ENCODE measurements at places on chromosomes 12 and 14.
A peak's percentile ranks its signal among the peaks of the same experiment; 100 is the strongest.

DNA sequence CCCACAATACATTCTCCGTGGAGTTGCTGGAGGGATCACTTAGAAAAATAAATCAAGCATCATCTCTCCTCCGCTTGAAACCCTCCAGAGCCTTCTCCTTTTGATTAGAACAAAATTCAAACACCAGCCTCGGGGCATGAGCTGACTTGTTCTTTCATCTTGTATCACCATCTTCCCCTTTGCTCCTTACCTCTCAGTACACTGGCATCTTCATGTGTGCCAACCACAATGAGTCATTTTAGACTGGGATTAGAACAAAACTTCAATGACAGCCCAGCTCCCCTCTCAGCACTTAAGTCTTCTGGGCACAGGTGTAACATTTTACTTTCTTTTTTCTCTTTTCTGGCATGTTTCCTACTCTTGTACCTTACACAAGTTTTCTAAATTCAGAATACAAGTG lies 1159.2 kb upstream of the TMEM132C start:
- no peak for DNase-seq

- DNase-seq: no peak
Observed at GRCh38 chr12:996881-997280, 5.9 kb downstream of the ERC1 start.

- peak; percentile 49 for DNase-seq
Observed at GRCh38 chr14:92651106-92651757, 97.2 kb downstream of the LGMN start.

DNA sequence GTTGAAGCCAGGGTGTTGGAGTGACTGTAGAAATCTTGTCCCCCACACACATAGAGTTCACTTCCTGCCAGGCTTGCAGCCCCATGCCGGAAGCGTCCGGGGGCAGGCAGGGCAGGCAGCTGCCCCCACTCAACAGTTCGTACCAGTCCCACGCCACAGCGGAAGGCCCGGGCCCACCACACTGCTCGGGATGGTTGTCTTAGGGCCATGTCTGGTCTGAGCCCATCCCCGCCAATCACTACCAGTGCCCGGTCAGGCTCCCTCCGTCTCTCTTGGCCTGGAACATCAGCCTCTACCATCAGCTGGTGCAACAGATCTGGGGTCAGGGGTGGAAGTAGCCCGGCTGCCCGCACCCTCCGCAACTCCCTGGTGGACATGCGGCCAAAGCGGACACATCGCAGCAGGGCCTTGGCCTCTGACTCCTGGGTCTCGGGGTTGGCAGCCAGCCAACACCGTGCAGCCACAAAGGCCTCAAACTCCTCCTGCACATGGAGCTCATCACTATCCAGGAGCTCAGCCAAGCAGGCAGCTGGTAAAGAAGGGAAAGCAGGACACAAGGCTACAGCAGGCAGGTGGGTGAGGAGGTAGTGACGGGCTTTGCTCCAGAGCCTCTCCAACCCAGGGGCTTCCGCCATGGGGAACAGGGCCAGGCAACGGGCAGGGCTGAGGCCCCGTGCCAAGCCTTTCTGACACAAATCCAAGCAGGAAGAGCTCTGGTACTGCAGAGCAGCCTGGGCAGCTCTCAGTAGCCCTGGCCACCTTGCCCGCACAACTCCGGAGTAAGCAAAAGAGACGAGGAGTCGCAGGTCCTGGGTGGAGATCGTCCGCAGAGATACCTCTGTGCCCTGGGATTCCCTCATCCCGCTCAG lies 5.9 kb downstream of the KLHL33 start:
- DNase-seq: peak; percentile 31

DNA sequence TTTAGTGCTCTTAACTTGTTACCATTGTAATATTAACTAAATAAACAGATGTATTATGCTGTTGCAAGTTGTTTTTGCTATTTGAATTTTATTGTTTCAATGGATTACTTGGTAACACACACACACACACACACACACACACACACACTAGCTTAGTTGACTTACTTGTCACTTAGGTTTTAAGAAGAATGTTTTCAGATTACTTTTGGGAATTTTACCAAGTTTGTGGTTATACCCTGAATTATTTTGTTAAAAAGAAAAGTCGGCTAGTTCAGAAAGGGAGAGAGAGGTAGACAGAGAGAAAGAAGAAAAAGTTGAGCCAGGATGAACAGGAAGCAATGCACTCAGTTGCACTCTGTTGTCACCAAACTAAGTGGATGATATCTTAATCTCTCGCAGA lies 5.3 kb downstream of the SSTR1 start:
- no peak for DNase-seq

GRCh38 chr12:111268738-111269572 lies 99.9 kb downstream of the PHETA1 start:
- no peak for DNase-seq

GRCh38 chr12:13002301-13003097 lies 2.4 kb upstream of the HEBP1 start:
- DNase-seq: no peak

DNA sequence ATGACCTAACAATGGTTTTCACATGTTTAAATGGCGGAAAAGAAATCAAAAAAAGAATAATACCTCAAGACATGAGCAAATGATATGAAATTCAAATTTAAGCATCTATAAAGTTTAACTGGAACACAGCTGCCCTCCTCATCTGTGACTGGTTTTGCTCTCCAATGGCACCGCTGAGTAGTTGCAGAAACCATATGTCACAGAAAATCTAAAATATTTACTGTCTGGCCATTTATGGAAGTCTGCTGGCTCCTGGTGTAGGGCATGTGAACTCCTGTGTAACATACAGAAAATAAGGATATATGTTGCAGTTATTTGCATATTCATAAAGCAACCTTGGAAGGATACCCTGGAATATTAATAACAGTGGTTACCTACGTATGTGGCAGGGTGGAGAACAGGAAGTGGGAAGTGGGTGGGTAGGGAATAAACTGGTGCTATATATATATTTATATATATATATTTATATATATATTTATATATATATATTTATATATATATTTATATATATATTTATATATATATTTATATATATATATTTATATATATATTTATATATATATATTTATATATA lies 48.4 kb downstream of the LTBP2 start:
- no peak for DNase-seq

GRCh38 chr14:92950193-92950540 lies 27.2 kb downstream of the CHGA start:
- DNase-seq: no peak

GRCh38 chr12:11856971-11857370 lies 207.5 kb downstream of the ETV6 start:
- DNase-seq: no peak

GRCh38 chr12:119781804-119782203 lies 95.3 kb downstream of the CIT start:
- no peak for DNase-seq

DNA sequence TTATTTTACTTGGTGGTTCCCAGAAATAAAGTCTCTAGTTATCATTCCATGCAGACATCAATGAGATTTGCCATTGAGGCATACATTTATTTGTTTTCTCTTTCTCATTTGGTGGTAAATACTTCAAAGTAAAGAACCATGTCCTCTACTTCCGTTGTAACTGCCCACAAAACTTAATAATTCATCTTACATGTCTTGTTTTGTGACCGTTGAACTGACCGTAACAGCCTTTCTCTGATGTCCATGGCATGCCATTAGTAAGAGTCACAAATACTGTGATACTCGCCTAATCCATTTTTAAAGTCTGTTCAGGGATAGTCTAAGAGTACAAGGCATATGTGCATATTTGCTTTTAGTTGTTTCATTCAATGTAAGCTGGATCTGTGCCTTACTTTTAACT lies 145.3 kb downstream of the ETV6 start:
- DNase-seq: no peak

DNA sequence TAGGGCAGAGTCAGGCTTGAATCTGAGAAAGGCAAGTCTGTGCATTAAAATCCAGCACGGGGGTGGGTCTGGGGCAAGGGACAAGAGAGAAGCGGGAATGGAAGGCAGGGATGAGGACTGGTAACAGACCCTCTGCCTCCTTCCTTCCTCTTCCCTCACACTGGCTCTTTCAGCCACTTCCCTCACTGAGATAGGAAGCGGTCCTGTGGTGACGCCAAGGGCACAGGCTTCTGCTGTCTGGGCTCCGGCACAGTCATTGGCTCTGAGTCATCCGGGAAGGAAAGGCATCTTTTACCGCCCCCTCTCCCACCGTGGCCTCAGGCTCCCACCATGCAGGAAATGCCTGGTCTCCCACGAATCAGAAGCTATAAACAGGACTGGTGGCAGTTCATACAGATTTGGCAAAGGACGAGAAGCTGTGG lies 70.2 kb downstream of the ETV6 start:
- peak; percentile 47 for DNase-seq

DNA sequence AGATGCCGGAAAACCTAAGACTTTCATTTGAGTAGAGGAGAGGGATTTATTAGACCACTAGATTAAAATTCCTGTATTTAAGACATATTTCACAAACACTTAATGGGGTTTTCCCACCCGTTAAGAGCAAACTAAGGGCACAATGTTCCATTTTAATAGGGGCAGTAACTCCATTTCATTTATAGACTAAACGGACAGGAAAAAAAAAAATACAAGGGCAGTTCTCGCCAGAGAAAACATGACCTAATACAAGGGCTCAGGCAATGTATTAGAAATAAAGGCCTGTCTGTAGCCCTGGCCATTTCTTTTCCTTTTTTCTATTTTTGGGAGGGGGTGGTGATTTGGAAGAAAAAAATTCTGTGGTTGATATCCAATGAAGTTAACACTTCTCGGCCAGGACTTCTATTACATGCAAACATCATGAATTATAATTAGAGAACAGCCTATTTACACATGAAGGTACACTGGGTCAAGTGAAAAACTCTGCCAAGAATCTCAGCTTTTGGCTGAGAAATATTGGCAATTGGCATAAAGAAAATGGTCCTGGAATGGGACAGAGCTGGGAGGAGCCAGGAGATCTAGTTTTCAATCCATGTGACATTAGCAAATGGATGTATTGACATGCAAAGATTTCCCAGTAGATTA lies 641.1 kb upstream of the TBX3 start:
- peak; percentile 31 for DNase-seq

DNA sequence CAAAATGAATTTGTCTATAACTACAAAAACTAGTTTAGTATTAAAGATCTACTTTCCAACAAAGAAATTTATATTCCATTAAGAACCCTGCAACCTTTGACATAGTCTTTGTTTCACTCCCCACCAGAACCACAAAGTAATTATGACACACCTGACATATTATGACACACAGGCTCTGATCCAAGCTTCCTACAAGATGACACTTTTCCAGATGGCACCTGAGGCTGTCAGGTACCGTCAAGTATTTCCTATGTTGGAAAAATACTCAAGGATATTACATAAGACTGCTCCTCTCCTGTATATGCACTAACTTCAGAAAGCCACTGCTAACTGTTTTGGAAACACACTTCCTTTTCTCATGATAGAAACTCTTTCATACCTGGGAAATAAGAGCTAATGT lies 38.9 kb downstream of the STXBP6 start:
- DNase-seq: no peak

GRCh38 chr12:51345681-51346080 lies 798 bp downstream of the CELA1 start:
- no peak for DNase-seq

DNA sequence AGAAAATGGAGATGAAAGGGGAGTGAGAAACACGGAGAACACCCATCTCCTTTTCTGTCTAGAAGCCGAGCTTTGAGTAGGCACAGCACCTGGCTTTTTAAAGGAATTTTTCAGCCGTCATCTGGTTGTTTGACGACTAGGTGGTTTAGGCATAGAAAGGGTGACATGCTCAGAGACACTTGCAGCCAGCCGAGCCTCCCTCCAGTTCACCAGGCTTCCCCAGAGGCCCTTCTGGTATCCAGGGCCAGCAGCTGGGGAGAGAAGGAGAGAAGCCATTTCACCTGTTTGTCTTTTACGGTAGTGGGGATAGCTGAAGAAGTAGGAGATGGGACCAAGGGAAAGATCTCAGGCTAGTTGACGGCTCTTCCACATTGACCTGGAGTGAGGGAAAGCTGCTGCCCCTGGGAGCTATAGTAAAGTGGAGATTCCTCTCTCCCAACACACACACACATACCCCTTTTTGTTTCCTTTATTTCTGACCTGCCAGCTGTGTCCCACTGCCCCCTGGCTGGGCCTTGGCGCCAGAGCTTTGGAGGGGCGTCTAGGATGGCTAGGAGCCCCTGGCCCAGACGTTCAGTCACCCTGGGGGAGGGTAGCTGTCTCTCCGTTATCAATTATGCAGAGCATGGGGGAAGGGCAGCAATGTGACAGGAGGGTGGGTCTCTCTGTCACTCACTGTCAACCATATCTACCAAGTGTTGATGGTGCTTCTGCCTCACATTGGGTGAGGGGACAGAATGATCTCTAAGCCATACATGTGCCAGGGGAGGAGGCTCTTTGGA lies 5.5 kb downstream of the MAP3K12 start:
- no peak for DNase-seq

DNA sequence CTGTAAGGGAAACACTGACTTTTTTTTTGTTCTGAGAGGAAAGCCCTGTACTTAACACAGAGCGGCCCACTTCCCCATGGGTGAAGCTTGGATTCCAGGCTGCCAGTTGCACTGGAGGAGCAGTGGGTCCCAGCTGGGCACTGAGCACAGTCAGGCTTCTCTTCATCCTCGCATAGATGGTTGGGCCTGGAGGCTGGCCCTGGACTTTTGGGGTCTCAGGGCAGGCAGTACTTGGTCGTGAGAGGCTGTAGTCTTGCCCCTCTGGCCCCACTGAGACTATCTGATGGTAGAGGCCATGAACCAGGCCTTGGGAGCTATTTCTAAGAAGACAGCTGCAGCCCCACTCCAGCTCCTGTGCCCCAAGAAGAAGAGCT lies 6.2 kb upstream of the LHX5 start:
- DNase-seq: no peak

DNA sequence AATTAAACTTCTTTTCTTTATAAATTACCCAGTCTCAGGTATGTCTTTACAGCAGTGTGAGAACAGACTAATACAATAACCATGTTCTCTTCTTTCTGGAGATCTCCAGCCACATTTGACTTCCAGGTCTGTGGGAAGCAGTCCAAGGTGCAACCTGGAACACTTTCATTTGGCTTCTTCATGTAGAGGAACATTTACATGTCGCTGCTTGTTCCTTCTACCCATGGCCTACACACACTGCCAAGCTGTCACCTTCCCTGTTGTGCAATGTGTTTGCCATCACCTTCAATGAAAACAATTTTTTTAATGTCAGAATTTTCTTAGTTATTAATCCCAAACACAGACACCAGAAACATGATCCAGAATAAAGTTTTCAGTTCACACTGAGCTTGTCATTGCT lies 104.7 kb downstream of the PRKCH start:
- no peak for DNase-seq

All from globus pallidus (tissue), 1 donor.